ENCODE measurements at places on chromosomes 1 and 21.

DNA sequence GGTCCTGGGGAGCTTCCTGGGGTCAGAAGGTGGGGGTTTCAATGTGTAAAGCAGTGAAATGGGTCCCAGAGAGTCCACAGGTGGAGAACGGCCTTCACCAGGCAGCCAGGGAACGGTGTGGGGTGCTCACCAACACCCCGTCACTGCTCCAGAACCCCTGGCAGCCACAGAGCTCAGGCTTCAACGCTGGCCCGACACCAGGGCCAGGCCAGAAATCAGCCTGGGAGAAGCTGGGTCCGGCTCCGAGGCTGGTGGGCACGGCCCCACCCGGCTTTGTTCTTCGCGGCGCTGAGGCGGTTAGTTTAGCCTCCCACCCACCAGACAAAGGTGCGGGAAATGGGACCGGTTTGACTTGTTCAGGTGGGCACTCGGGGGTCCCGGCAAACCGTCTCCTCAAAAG lies 24.8 kb upstream of the C1orf159 start:
- H3K27ac ChIP-seq, result no peak overlapping the region
- no peaks in the 10 kb centered on the region for H3K36me3 ChIP-seq
- no peak for DNase-seq
- peaks cover 8% of the 10 kb centered on the region for H3K4me1 ChIP-seq

GRCh38 chr1:7384679-7385078 lies 386.4 kb upstream of the VAMP3 start:
- DNase-seq, result no peak
- H3K27ac ChIP-seq, result no peak overlapping the region
- no peak overlapping the region for H3K4me3 ChIP-seq
- H3K36me3 ChIP-seq, result no peaks in the 10 kb centered on the region
- no peaks in the 10 kb centered on the region for H3K27me3 ChIP-seq
- peaks cover 22% of the 10 kb centered on the region for H3K4me1 ChIP-seq

DNA sequence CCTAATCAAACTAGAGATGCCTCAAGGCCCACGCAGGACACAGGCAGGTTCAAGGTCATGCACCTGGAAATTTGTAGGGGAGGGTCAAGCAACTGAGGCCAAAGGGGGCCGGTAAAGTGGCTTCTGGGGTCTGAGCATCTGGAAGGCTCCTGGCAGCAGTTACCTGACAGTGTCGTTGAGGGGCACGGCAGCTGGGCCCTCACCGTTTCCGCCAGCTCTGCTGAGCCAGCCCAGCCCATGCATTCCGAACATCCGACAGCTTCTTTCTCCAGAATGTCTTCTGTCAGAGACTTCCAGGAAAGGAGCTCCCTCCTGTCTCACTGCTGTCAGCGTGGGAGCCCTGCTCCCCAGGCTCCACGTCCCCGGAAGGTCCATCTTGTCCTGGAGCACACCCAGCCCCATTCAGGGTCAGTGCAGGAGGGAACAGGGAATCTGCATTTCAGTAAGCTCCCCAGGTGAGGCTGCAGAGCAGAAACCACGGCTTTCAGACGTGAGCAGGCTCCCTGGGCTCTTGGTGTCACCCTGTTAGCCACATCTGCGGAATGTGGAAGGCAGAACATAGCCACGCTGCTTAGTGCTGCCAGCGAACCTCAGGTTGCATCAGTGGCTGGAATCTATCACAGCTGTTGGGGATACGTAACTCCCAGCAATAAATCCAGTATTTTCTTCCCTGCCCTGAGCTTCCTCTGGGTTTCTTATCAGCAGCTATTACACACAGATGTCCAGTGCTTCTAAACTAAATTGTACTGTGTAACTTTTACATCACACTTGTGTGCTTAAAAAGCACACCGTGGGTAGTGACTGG lies 36.3 kb upstream of the FAM3B start:
- H3K4me3 ChIP-seq, result no peak overlapping the region
- H3K4me1 ChIP-seq, result no peaks in the 10 kb centered on the region
- no peak for DNase-seq
- H3K27ac ChIP-seq, result no peak overlapping the region
- peaks cover 8% of the 10 kb centered on the region for H3K36me3 ChIP-seq
- no peaks in the 10 kb centered on the region for H3K27me3 ChIP-seq

GRCh38 chr1:92476071-92476631 lies 10.6 kb downstream of the GFI1 start:
- H3K27ac ChIP-seq, result no peak overlapping the region
- peaks cover 12% of the 10 kb centered on the region for H3K4me1 ChIP-seq
- no peaks in the 10 kb centered on the region for H3K36me3 ChIP-seq
- H3K4me3 ChIP-seq, result no peak overlapping the region
- DNase-seq, result no peak

DNA sequence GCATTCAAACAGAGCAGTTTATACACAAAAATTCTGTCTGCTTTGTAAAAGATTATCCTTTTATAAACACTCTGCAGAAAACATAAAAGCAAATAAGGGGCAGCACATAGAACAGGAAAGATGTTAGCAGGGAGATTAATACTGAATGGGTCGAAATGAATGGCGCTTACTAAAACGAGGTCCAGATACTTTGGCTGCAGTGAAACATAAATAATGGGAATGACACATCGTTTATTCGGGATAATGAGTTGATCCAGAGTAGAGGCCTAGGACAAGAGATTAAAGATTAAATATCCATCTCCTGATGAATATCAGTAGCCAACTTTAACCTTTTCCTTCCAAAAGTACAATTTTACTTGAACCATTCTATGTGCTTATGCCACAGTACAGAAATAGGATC lies 54.4 kb upstream of the PROX1 start:
- DNase-seq, result no peak
- peaks cover 7% of the 10 kb centered on the region for H3K4me1 ChIP-seq
- H3K36me3 ChIP-seq, result no peaks in the 10 kb centered on the region
- no peak overlapping the region for H3K4me3 ChIP-seq

- no peak overlapping the region for H3K27ac ChIP-seq
- DNase-seq, result no peak
- no peaks in the 10 kb centered on the region for H3K27me3 ChIP-seq
- H3K36me3 ChIP-seq, result no peaks in the 10 kb centered on the region
Measured at GRCh38 chr21:44647222-44647552, 973 bp downstream of the KRTAP10-11 start.

DNA sequence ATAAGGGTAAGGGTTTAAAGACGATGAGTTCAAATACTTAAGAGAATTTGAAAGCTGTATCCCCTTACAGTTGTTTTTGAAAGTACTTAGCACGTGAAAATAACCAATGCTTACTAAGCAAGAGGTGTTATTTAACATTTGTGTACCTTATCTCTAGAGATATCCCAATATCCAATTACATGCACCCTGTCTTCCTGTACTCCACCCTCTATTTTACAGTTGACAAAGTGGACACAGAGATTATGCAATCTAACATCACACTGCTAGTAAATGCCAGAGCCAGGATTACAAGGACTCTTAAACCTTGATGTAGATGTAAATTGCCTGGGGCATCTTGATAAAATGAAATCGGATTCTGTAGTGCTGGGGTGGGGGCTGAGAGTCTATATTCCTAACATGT lies 72.0 kb downstream of the GDAP2 start:
- no peaks in the 10 kb centered on the region for H3K27me3 ChIP-seq
- H3K4me1 ChIP-seq, result no peaks in the 10 kb centered on the region
- DNase-seq, result no peak
- H3K36me3 ChIP-seq, result peaks cover 3% of the 10 kb centered on the region

- no peaks in the 10 kb centered on the region for H3K27me3 ChIP-seq
- no peak overlapping the region for H3K27ac ChIP-seq
- peak overlapping the region; percentile 68 for H3K4me3 ChIP-seq
Measured at GRCh38 chr1:153543736-153544135, 1.9 kb downstream of the S100A4 start.

DNA sequence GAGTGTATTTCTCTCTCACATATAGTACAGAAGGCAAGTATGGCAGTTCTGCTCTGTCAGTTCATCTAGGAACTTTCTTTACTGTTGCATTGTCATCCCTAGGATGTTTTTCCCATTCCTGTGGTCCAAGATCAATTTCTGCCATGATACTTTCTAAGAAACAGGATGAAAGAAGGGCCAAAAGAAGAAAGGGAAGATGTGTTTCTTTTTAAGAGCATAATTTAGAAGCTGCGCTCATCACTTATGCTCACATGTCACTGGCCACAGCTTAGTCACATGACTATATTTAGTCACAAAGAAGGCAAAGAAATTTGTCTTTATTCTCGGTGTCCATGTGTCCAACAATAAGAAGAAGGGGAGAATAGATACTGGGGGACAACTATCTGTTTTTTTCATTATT lies 7.0 kb upstream of the MAST2 start:
- H3K27me3 ChIP-seq, result no peaks in the 10 kb centered on the region
- H3K27ac ChIP-seq, result no peak overlapping the region
- no peaks in the 10 kb centered on the region for H3K36me3 ChIP-seq
- no peak overlapping the region for H3K4me3 ChIP-seq
- no peak for DNase-seq

DNA sequence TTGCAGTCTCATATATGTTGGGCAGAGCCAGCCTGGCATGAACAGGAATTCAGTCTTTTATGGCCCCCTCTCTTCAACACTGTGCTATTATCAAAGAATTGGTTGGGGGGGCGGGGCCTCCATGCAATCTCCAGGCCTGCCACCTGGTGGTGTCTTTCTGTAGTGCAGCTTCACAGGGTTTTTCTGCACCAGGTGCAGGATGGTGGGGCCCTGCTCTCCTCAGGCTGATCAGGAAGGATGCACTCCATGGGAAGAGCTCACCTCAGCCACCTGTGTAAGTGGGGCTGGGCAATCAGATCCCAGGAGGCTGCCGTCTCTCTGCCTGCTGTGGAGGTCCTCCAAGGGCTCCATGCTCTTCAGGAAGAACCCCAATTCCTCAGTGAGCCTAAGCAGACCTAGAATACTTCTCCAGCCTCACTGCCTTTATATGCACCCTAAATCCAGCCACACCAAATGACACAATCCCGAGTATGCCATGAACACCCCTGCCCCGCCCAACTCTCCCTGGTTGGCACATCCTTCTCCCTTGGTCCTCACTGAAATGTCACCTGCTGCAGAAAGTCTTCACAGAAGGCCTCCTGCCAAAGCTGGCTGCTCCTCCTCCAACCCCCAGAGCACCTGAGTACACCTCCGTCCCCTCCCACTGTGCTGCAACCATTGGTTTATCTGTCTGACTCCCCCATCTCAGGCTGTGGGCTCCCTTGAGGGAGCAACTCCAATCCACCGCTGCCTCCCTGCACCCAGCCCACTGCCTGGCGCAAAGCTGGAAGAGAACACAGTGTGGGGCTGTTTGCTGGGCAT lies 16.5 kb downstream of the STK40 start:
- no peak overlapping the region for H3K4me3 ChIP-seq

- no peak overlapping the region for H3K27ac ChIP-seq
- peaks cover 2% of the 10 kb centered on the region for H3K27me3 ChIP-seq
- no peaks in the 10 kb centered on the region for H3K36me3 ChIP-seq
- no peaks in the 10 kb centered on the region for H3K4me1 ChIP-seq
Measured at GRCh38 chr1:220458936-220459335, 69.0 kb upstream of the MARK1 start.

- no peaks in the 10 kb centered on the region for H3K27me3 ChIP-seq
- no peaks in the 10 kb centered on the region for H3K36me3 ChIP-seq
- H3K4me3 ChIP-seq, result no peak overlapping the region
Measured at GRCh38 chr1:181443231-181443853, 40.0 kb upstream of the CACNA1E start.

- H3K27me3 ChIP-seq, result no peaks in the 10 kb centered on the region
- no peak overlapping the region for H3K4me3 ChIP-seq
- no peaks in the 10 kb centered on the region for H3K4me1 ChIP-seq
- no peak overlapping the region for H3K27ac ChIP-seq
- DNase-seq, result no peak
Measured at GRCh38 chr1:57040811-57041210, 75.0 kb upstream of the C8B start.

DNA sequence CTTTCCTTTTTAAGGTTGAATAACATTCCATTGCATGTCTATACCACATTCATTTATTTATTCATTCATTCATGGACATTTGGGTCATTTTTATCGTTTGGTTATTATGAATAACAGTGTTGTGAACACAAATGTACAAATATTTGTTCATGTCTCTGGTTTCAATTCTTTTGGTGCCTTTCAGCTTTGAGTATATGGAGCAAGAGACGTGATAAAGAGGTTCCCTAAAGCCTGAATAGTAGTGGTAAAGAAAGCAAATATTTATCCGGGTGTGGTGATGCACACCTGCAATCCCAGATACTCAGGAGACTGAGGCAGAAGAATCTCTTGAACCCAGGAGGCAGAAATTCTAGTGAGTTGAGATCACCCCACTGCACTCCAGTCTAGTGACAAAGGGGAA lies 5.3 kb upstream of the RLF start:
- no peaks in the 10 kb centered on the region for H3K36me3 ChIP-seq
- H3K27ac ChIP-seq, result no peak overlapping the region
- DNase-seq, result no peak

DNA sequence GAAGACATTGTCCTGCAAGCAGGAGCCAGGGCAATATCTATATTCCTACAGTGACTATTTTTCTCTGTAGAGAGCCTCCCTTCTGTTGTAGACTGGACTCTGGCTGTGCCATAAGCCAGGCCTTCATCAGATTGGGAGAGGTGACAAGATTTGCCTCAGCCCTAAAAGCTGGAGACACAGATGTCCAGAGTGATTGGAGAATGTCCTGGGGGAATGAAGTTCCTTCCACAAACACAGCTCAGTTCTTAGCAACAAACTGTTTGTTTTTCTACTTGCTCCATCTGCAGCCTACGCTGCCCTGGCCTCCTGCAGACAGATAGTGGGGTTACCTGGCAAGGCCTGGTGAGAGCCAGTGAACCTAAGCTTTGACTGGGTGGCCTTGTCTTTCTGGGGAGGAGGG lies 29.9 kb upstream of the SNX27 start:
- H3K27me3 ChIP-seq, result no peaks in the 10 kb centered on the region
- H3K36me3 ChIP-seq, result peaks cover 43% of the 10 kb centered on the region
- no peaks in the 10 kb centered on the region for H3K4me1 ChIP-seq
- no peak for DNase-seq

DNA sequence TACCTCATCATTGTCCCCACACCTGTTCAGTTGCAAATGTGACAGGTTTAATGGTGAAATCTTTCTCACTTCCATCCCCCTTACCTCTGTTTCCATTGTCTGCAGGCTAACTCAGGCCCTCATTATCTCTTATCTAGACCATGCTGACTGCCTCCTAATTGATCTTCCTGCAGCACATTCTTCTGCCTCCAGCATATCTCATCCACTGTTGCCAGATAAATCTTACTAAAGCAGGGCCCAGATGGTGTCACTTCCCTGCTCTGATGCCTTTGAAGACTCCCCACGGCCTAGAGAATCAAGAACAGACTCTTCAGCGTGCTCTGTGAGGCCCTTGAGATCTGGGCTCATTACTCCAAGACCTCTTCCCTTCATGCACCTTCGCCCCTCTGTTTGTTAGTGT lies 230.1 kb downstream of the DUSP10 start:
- H3K4me3 ChIP-seq, result no peak overlapping the region
- H3K4me1 ChIP-seq, result no peaks in the 10 kb centered on the region
- no peaks in the 10 kb centered on the region for H3K36me3 ChIP-seq

- no peak overlapping the region for H3K4me3 ChIP-seq
- H3K36me3 ChIP-seq, result no peaks in the 10 kb centered on the region
- no peak overlapping the region for H3K27ac ChIP-seq
- H3K4me1 ChIP-seq, result no peaks in the 10 kb centered on the region
- no peaks in the 10 kb centered on the region for H3K27me3 ChIP-seq
Measured at GRCh38 chr1:9050803-9051202, 18.6 kb downstream of the SLC2A5 start.

All from lower lobe of right lung (tissue), 2 donors.